ENCODE measurements at places on chromosomes 4 and X.

DNA sequence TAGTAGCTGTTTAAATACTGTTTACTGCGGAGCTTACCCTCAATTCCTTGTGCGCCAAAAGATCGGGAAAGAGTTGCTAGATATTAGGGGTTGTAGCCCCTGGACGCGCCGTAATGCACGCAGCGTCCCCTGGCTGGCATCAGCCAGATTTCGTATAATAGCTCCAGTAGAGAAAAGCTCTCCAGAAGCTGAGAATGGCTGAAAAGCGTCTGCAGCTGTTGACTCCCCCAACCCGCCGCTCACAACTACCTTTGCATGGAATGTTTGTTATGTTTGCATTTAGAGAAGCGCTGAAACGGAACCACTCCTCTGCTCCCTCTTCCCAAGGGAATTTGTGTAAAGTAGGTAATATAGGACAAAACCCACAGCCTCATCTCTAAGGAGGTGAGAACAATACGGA lies 3.7 kb downstream of the DOCK11 start:
- no peaks in the 10 kb centered on the region for H3K27me3 ChIP-seq
- H3K36me3 ChIP-seq = no peaks in the 10 kb centered on the region
- DNase-seq = no peak

DNA sequence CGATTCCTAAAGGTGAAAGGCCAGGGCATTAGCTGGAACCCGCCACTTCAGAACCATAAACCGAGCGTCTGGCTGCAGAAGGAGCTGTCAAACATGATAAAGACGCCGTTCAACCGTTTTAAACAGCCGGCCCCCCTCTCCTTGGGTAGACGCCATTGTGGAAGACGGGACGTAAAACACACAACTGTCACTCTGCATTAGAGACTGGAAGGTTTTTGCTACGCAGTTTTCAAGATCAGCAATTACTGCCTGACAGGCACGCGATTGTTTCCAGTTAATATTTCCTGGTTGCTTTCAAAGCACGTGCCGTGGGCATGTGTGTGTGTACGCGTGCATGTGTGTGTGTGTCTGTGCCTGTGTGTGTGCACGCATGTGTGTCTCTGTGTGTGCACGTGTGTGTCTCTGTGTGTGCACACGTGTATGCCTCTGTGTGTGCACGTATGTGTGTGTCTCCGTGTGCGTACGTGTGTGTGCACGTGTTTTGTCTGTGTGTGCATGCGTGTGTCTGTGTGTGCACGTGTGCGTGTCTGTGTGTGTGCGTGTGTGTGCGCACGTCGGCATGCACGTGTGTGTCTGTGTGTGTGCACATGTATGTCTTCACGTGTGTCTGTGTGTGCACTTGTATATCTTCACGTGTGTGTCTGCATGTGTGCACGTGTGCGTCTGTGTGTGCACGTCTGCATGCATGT lies 48.8 kb downstream of the SHOX start:
- no peak overlapping the region for H3K27ac ChIP-seq
- H3K4me3 ChIP-seq = no peak overlapping the region
- H3K36me3 ChIP-seq = no peaks in the 10 kb centered on the region
- no peak for DNase-seq
- H3K27me3 ChIP-seq = no peaks in the 10 kb centered on the region

- H3K27me3 ChIP-seq = no peaks in the 10 kb centered on the region
- DNase-seq = no peak
- no peak overlapping the region for H3K4me3 ChIP-seq
- H3K36me3 ChIP-seq = no peaks in the 10 kb centered on the region
Observed at GRCh38 chr4:127669691-127670090, 36.9 kb downstream of the INTU start.

DNA sequence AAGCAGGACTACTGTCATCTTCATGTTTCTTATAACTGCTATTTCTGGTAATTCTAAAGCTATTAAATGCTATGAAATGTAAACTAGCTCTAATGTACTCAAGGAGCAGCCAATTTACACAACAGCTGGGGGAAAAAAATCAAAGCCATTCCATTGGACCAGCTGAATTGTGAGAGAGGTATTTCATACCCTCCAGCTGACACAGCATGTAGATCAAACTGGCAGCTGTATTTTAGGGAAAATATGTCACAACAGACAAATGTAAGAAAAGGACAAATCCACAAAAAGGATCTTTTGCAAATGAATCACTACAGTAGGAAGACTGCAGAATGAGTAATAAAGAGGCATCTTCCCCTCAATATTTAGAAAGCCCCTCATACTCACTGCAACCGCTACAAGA lies 65.2 kb upstream of the FAM47B start:
- no peak overlapping the region for H3K27ac ChIP-seq
- DNase-seq = no peak
- no peaks in the 10 kb centered on the region for H3K4me1 ChIP-seq
- no peaks in the 10 kb centered on the region for H3K27me3 ChIP-seq

GRCh38 chr4:110666030-110666429 lies 43.2 kb upstream of the PITX2 start:
- H3K27me3 ChIP-seq = no peaks in the 10 kb centered on the region
- H3K36me3 ChIP-seq = no peaks in the 10 kb centered on the region
- no peak for DNase-seq
- no peaks in the 10 kb centered on the region for H3K4me1 ChIP-seq
- H3K4me3 ChIP-seq = no peak overlapping the region

GRCh38 chrX:97328853-97329390 lies 445.2 kb downstream of the RPA4 start:
- H3K4me1 ChIP-seq = no peaks in the 10 kb centered on the region
- DNase-seq = no peak
- no peak overlapping the region for H3K4me3 ChIP-seq
- H3K27me3 ChIP-seq = no peaks in the 10 kb centered on the region
- no peak overlapping the region for H3K27ac ChIP-seq

GRCh38 chr4:87239821-87240220 lies 19.4 kb upstream of the KLHL8 start:
- DNase-seq = no peak
- H3K4me1 ChIP-seq = no peaks in the 10 kb centered on the region
- H3K36me3 ChIP-seq = no peaks in the 10 kb centered on the region
- H3K27ac ChIP-seq = no peak overlapping the region

DNA sequence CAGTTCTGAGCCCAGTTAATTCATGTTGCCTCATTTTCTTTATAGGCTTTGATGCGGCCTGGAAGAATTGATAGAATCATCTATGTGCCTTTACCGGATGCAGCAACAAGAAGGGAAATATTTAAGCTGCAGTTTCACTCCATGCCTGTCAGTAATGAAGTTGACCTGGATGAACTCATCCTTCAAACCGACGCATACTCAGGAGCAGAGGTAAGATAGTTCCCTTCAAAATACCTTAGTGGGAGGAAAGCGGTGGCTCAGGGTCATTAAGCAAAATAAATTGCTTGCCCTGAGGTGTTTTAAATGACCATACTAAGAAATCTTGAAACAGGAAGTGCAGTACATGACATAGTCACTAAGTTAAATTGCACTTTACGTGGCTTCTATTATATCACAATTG lies 140.6 kb upstream of the SPRY1 start:
- DNase-seq = no peak
- H3K27ac ChIP-seq = no peak overlapping the region
- peaks cover 4% of the 10 kb centered on the region for H3K36me3 ChIP-seq
- H3K4me1 ChIP-seq = no peaks in the 10 kb centered on the region
- no peak overlapping the region for H3K4me3 ChIP-seq

DNA sequence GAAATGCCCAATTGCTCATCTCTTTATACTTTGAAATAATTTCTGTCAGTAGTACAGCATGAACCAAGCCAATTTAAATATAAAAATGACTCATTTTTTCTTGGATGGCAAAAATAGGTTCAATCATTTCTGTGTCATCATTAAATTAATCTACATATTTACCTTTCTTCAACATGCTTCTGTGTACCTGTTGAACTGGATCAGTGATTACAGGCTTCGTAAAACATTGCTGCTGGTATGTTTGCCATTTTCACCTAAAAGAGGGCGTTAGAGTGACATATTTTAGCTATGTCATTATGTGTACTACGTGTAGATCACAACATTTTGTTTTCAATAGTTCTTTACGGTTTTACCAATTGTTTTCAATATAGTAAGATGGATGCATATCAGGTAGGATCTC lies 340.5 kb upstream of the MAOA start:
- H3K4me3 ChIP-seq = no peak overlapping the region
- no peak for DNase-seq
- H3K4me1 ChIP-seq = no peaks in the 10 kb centered on the region
- no peaks in the 10 kb centered on the region for H3K27me3 ChIP-seq
- no peaks in the 10 kb centered on the region for H3K36me3 ChIP-seq
- H3K27ac ChIP-seq = no peak overlapping the region

DNA sequence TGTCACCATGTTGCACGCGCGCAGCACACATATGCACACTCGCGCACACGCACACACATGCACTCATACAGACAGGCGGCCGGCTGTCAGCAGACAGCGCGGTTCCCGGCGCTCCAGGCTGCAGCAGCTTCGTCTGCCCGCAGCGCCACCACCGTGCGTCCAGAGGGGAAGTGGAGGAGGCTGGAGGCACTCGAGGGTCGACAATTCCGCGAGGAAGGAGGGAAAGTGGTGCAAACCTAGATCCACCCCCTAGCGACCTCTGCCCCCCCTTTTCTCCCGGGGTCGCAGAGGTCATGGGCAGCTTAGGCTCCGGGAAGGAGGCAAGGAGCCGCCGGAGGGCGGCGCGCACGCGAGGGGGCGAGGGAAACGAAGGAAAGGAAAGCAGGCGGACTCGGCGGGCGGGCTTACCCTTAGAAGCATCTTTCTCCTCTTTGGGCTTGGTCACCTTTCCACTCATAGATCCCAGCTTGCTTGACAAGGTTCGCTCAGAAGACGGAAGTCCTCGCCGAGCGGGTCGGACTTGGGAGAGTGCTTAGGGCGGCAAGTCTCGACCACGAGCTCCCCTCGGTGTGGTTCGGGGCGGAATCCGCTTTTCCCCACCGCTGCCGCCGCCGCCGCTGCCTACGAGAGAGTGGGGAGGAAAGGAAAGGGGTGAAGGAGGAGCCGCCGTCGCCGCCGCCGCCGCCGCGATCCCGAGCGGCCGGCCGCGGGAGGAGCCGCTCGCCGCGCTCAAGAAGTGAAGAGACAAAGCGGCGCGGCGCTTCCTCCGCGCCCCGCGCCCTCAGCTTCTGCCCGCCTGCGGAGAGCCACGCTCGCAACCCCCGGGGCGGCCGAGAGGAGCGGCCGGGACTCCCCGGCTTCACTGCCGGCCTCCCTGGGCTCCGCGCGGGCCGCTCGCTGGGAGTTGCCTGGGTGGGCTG lies 326.6 kb upstream of the F9 start:
- H3K4me3 ChIP-seq = peak overlapping the region; percentile 18
- no peak for DNase-seq
- H3K27ac ChIP-seq = no peak overlapping the region
- H3K36me3 ChIP-seq = no peaks in the 10 kb centered on the region
- peaks cover 2% of the 10 kb centered on the region for H3K4me1 ChIP-seq

DNA sequence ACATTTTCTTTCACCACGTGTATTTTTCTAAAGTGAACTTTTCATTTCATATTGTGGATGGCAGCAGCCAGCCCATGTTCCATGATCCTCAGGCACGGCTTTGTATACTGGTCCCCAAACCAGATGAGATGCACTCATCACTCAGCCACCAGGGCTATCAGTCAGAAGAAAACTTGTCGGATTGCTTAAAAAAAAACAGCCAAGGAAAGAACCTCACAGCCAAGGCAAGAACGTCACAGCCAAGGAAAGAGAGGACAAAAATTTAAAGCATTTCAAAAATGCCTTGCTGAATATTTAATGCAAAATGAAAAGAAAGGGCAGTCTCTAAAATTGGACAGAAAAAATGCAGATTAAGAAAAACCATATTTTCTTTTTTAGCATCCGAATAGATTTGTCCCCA lies 333.3 kb downstream of the PDGFC start:
- no peak for DNase-seq
- H3K27me3 ChIP-seq = no peaks in the 10 kb centered on the region
- no peak overlapping the region for H3K4me3 ChIP-seq
- H3K4me1 ChIP-seq = no peaks in the 10 kb centered on the region
- H3K27ac ChIP-seq = no peak overlapping the region

- no peaks in the 10 kb centered on the region for H3K27me3 ChIP-seq
- H3K4me1 ChIP-seq = no peaks in the 10 kb centered on the region
- no peak for DNase-seq
- no peak overlapping the region for H3K4me3 ChIP-seq
Observed at GRCh38 chr4:19047279-19047880, 1025.8 kb upstream of the LCORL start.

DNA sequence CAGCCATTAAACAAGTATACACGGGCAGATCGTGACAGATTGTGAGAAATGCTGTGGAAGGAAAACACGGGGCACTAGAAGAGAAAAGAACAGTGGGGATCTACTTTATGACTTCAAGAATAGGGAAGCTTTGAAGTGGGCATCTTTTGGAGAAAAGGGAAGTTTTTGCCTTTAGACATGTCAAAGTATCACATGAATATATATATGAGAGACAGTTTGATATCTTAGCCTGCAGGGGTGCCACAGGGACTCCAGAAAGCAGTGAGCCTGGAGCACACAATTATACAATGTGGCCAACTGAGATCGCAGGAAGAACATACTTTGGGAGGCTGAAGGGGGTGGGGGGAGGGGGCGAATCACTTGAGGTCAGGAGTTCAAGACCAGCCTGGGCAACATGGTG lies 35.7 kb downstream of the RELL1 start:
- DNase-seq = no peak
- peaks cover 39% of the 10 kb centered on the region for H3K4me1 ChIP-seq
- H3K27ac ChIP-seq = no peak overlapping the region
- no peak overlapping the region for H3K4me3 ChIP-seq
- H3K36me3 ChIP-seq = no peaks in the 10 kb centered on the region

GRCh38 chr4:180817529-180817928 lies 1425.7 kb upstream of the TENM3 start:
- H3K27me3 ChIP-seq = no peaks in the 10 kb centered on the region
- DNase-seq = no peak
- no peak overlapping the region for H3K27ac ChIP-seq
- no peak overlapping the region for H3K4me3 ChIP-seq
- no peaks in the 10 kb centered on the region for H3K36me3 ChIP-seq
- no peaks in the 10 kb centered on the region for H3K4me1 ChIP-seq

GRCh38 chr4:139501927-139502899 lies 48.3 kb downstream of the RAB33B start:
- H3K27me3 ChIP-seq = no peaks in the 10 kb centered on the region
- H3K27ac ChIP-seq = no peak overlapping the region
- no peaks in the 10 kb centered on the region for H3K36me3 ChIP-seq

GRCh38 chr4:39528061-39528465 lies 824 bp upstream of the UGDH start:
- no peaks in the 10 kb centered on the region for H3K4me1 ChIP-seq
- no peak for DNase-seq
- H3K27me3 ChIP-seq = no peaks in the 10 kb centered on the region

DNA sequence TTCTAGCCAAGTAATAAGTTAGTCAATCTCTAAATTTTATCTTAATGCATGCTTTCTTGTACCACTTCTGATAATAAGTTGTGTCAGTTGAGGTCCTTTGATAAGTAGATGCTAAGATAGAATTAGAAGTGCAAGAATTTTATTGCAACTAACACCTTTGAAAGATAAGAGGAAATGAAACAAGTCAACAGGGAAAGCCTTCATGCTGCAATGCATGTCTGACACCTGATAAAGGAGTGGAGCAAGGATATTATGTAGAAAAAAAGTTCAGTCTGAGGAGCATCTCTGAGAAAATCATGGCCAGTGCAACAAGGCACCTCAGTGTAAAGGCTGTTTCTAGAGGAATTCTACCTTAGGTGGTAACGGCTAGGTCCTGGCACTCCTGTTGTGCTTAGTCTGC lies 210.7 kb upstream of the PPP1R2C start:
- no peaks in the 10 kb centered on the region for H3K4me1 ChIP-seq
- no peak overlapping the region for H3K4me3 ChIP-seq
- DNase-seq = no peak
- peaks cover 2% of the 10 kb centered on the region for H3K27me3 ChIP-seq
- no peak overlapping the region for H3K27ac ChIP-seq
- no peaks in the 10 kb centered on the region for H3K36me3 ChIP-seq

- H3K4me1 ChIP-seq = no peaks in the 10 kb centered on the region
- no peak overlapping the region for H3K27ac ChIP-seq
- no peaks in the 10 kb centered on the region for H3K36me3 ChIP-seq
- no peak for DNase-seq
Observed at GRCh38 chr4:172705565-172705964, 463.0 kb upstream of the GALNT7 start.
